ENCODE measurements at places on chromosomes 3 and 15.

- DNase-seq: no peak
Observed at GRCh38 chr3:172984914-172985313, 156.1 kb downstream of the SPATA16 start.

DNA sequence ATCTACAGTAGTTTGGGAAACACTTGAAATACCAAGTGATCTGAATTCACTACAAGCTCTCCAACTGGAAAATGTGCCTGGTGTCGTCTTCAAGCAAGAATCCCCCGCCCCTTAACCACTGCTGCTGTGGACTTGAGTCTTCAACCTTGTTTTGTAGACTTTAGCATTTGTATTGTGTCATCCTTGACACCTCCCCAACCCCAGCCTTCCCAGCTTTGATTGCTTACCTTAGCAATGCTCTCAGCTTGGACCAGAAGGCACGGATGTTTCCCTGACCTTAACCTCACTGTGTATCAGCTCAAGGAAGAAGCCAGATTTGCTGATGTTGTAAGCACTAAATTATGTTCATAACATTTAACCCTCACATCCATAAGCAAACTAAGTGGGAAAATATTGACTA lies 146.4 kb downstream of the IGF1R start:
- DNase-seq: no peak

- DNase-seq: no peak
Observed at GRCh38 chr3:179732661-179733348, 80.0 kb downstream of the USP13 start.

- DNase-seq: no peak
Observed at GRCh38 chr3:57952208-57952631, 56.0 kb upstream of the FLNB start.

- no peak for DNase-seq
Observed at GRCh38 chr15:51366920-51367319, 25.5 kb downstream of the GLDN start.

- DNase-seq: no peak
Observed at GRCh38 chr3:152317956-152318355, 49.2 kb downstream of the MBNL1 start.

DNA sequence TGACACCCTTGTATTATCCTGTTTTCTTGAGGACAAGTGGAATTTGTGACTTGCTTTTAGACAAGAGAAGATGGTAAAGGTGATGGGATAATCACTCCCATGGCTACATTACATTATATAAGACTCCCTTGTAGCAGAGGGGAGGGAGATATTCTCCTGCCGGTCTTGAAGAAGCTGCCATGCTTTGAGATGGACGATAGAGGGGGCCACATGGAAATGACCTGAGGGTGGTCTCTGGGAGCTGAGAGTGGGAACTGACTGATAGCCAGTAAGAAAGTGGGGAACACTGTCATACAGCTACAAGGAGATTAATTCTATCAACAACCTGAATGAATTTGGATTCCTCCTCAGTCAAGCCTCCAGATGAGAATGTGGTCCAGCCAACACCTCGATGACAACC lies 540.1 kb downstream of the NTRK3 start:
- DNase-seq: no peak

DNA sequence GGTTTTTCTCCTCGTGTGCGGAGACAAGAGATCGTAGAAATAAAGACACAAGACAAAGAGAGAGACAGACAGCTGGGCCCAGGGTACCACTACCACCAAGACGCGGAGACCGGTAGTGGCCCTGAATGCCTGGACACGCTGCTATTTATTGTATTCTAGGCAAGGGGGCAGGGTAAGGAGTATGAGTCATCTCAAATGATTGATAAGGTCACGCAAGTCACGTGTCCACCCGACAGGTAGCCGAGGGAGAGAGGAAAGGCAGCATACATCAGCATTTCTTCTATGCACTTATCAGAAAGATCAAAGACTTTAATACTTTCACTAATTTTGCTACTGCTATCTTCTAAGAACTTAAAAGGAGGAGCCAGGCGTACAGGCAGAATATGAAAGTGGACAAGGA lies 28.2 kb downstream of the MYL3 start:
- DNase-seq: no peak

GRCh38 chr3:142418926-142419592 lies 28.8 kb downstream of the XRN1 start:
- DNase-seq: no peak

- no peak for DNase-seq
Observed at GRCh38 chr15:42119446-42119760, 25.0 kb upstream of the PLA2G4D start.

- no peak for DNase-seq
Observed at GRCh38 chr15:100716456-100717085, 114.2 kb downstream of the ASB7 start.

- DNase-seq: no peak
Observed at GRCh38 chr3:140006331-140006730, 71.3 kb downstream of the CLSTN2 start.

- no peak for DNase-seq
Observed at GRCh38 chr3:64792445-64792844, 104.6 kb upstream of the ADAMTS9 start.

DNA sequence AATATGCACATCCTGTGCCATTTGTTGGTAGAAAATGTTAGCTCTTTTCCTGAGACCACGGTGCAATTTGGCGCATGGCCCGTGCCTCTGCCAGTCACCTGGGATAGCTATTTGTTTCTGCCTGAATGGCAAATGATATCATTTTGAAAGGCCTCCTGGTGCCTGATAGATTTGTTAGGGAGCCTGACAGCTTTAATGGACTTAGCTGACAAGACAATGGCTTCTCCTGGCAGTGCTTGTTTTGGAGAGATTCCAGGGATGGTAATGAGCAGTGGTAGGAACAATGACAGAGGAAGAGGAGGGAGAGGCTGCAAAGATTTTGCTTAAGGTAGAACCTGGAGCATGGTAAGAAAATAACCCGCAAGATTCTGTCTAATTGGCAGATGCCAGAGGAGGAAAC lies 268.5 kb downstream of the CLSTN2 start:
- no peak for DNase-seq
